ENCODE measurements at places on chromosomes 7 and 10. TPM values are rescaled to one million over a fixed set of nuclear protein-coding genes. Genes with fewer than 3 reads are reported as not detected.

DNA sequence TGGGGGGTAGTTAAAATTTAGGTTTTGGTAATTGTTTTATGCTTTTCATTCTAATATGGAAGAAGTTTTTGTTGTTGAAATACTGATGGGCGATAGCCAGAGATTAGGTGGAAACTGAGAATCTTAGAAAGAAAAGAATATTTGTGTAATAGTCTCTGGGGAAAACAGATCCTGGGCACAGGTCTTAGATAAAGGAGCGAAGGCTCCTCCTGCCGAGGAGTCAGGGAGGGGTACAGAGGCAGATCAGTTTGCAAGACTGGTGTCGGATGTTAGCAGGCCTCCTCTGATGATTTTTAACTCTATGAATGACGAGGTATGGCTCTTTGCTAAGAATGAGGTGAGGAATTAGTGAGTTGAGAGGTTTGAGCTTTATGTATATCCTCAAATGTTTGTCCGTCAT is 339.7 kb downstream of the HGF start:
- no peak overlapping the region for H3K27ac ChIP-seq
- no peaks in the 10 kb centered on the region for H3K4me1 ChIP-seq
- no peaks in the 10 kb centered on the region for H3K36me3 ChIP-seq
- H3K27me3 ChIP-seq, result no peaks in the 10 kb centered on the region
- H3K4me3 ChIP-seq, result no peak overlapping the region
- DNase-seq, result no peak

ATAD1 gene
- 49.2 TPM for total RNA-seq

DNA sequence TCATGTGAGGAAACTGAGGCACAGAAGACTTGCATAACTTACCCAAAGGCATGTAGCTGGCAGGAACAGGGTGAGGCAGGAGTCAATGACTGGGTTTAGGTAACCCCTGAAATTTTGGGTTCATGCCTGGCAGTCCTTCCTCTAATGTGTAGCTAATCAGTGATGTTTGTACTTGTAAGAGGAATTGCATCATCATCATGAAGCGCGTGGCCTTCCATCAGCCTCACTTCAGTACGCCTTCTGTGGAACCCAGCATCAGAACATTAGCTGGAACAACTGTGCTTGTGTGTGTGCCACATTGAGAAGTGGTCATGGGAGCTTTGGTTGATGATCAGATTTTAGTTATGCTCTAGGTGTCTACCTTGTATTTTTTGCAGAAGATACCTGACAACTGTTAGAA is 18.2 kb upstream of the STMP1 start:
- no peaks in the 10 kb centered on the region for H3K4me1 ChIP-seq
- H3K27ac ChIP-seq, result peak overlapping the region; percentile 11
- no peaks in the 10 kb centered on the region for H3K27me3 ChIP-seq
- no peak overlapping the region for H3K4me3 ChIP-seq
- peaks cover 22% of the 10 kb centered on the region for H3K36me3 ChIP-seq

GATA3 gene
- total RNA-seq, result 8.8 TPM

DNA sequence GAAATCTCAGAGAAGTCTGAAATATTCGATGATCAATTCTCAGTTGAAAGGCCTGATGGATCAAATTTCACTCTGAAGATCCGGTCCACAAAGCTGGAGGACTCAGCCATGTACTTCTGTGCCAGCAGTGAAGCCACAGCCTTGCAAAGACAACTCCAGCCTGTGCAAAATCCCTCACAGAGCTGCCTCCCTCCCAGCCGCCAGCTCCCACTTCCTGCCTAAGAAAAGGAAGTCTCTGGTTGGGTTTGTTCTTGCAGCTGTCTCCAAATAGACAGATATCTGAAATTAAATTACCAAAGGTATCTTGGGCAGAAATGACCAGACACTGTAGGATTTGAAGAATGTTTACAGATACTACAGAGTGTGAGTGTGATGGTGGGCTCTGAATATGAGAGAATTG is 43.4 kb upstream of the PRSS58 start:
- peak overlapping the region; percentile 8 for H3K27ac ChIP-seq
- H3K4me1 ChIP-seq, result peaks cover 16% of the 10 kb centered on the region
- DNase-seq, result no peak
- H3K27me3 ChIP-seq, result peaks cover 16% of the 10 kb centered on the region

DNA sequence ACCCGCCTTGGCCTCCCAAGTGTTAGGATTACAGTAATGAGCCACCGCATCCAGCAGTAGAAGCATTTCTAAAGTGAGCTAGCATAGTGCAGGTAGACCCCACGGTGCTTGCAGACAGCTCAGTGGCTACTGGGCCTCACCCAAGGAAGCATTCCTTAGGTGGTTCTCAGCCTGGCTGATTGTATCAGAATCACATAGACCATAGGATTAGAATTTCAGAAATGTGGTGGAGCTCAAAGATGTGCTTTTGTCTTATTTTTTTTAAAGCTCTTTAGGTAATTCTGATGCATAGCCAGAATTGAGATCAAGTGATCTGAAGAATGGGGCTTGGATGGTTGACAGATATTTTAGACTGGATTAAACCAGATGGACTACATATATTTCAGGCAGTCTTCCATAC is 10.9 kb downstream of the ANLN start:
- H3K4me1 ChIP-seq, result peaks cover 3% of the 10 kb centered on the region
- H3K4me3 ChIP-seq, result no peak overlapping the region
- H3K36me3 ChIP-seq, result peaks cover 61% of the 10 kb centered on the region
- H3K27me3 ChIP-seq, result peaks cover under 1% of the 10 kb centered on the region
- H3K27ac ChIP-seq, result no peak overlapping the region
- no peak for DNase-seq

GRCh38 chr7:150514748-150515222 is at the start of gene GIMAP7:
TSS of gene GIMAP7 (plus strand) at chr7:150514872. CDS start at chr7:150519975, 5,103 bp downstream.
- peaks cover 52% of the 10 kb centered on the region for H3K4me1 ChIP-seq
- no peaks in the 10 kb centered on the region for H3K27me3 ChIP-seq
- DNase-seq, result peak; percentile 46
- peak within 1 kb of the TSS; percentile 93 for H3K27ac ChIP-seq
- peaks cover 20% of the 10 kb centered on the region for H3K36me3 ChIP-seq
- peak within 1 kb of the TSS; percentile 89 for H3K4me3 ChIP-seq

TRPV5 gene
- total RNA-seq, result not detected

LAMB4 gene
- 0.40 TPM for total RNA-seq

Data from activated naive CD8-positive, alpha-beta T cell treated with anti-CD3 and anti-CD28 coated beads for 36 hours (primary cell).